Cardiac muscle cell (in vitro differentiated cells and primary cell): ENCODE measurements at places on chromosomes 12 and 14. TPM values are rescaled to one million over a fixed set of nuclear protein-coding genes. Genes with fewer than 3 reads are reported as not detected.

TGFB3 gene
- total RNA-seq = 11.6 and 13.2 TPM in 2 replicates

TROAP gene
- total RNA-seq = 8.0 and 72.9 TPM in 2 replicates

BDKRB1 gene
- 0.09 and 0.42 TPM in 2 replicates for total RNA-seq

ATL1 gene
- total RNA-seq = 0.39 and 1.5 TPM in 2 replicates

KRT5 gene
- not detected in 2 replicates for total RNA-seq

IL31 gene
- total RNA-seq = not detected in 2 replicates

VWF gene
- total RNA-seq = 0.03 and 0.14 TPM in 2 replicates

DAAM1 gene
- total RNA-seq = 30.1 and 34.2 TPM in 2 replicates
